ENCODE measurements at places on chromosomes 12 and 14. TPM values are rescaled to one million over a fixed set of nuclear protein-coding genes. Genes with fewer than 3 reads are reported as not detected.

RSRC2 gene
- 101 TPM for total RNA-seq

CABP1 gene
- not detected for total RNA-seq

- DNase-seq = no peak
- H3K4me1 ChIP-seq = no peaks in the 10 kb centered on the region
- H3K36me3 ChIP-seq = no peaks in the 10 kb centered on the region
These were observed 23.1 kb upstream of the SLC7A8 start for GRCh38 chr14:23206422-23207145.

DNA sequence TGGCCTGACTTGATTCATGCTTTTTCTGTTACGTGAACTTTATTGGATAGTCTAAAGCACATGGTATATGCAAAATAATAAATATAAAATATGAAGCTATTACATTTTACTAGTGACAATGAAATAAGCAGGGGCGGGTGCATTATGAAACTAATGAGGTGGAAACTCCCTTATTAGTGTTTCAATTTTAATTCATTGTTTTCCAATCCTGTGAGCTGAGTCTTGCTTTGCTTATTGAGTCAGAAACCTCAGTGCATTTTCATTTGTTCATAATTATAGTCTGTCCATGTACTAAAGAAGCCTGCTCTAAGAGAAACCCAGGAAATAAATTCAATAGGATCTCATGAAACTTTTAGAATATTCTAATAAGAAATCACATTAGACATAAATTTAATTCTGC is 78.5 kb downstream of the CNTN1 start:
- no peak overlapping the region for H3K4me3 ChIP-seq
- H3K36me3 ChIP-seq = no peaks in the 10 kb centered on the region
- no peak overlapping the region for H3K27ac ChIP-seq
- no peaks in the 10 kb centered on the region for H3K4me1 ChIP-seq

Data from activated T-helper 1 cell treated with anti-CD3 and anti-CD28 coated beads, Interleukin-12 subunit alpha, Interleukin-12 subunit beta, Interleukin-2, Interleukin-4 antibody, amounts not matched to agents 30 ng/mL and 10 ng/mL and 1 ng/mL, durations not matched to agents 14 hours and 24 hours and 36 hours (primary cell).